Renal cortex interstitium (tissue), 15 donors: ENCODE measurements at places on chromosomes 3 and 15. TPM values are rescaled to one million over a fixed set of nuclear protein-coding genes. Genes with fewer than 3 reads are reported as not detected.

GRCh38 chr3:154864947-154865346 is 215.2 kb upstream of the MME start:
- no peak for DNase-seq

GRCh38 chr15:96312641-96313335 is 17.7 kb upstream of the NR2F2 start:
- no peak for DNase-seq

GABRA5 gene
- 0.30 TPM for polyA plus RNA-seq

- no peak for DNase-seq
Measured at GRCh38 chr3:156687023-156687422, 12.6 kb downstream of the TIPARP start.

DNA sequence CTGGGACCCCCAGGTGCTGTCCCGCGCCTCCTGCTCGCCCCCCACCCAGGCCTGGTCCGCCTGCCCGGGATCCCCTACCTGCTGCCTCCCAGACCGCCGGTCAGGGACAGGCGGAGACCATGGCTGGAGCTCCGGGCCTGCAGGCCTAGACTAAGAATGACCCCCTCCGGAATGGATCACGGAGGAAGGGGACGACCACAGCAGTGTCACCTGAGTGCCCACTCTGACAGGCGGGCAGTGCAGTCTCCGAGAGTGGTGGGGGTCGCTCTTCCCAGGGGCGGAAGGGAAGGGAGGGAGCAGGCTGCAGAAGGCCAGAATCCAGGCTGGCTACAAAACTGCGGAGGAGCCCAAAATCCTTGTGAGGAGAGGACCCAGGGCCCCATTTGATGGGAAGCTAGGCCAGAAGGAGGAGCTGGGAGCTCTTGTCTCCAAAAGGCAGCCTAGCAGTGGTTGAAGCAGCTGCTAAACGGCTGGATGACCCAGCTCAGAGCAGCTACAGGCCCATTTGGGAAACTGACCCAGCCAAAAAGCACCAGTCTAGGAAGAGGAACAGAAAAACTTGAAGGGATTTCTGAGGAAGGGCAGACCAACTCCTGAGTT is 908 bp upstream of the RAB43 start:
- no peak for DNase-seq

- no peak for DNase-seq
Measured at GRCh38 chr15:69816522-69816921, 281.2 kb downstream of the TLE3 start.

DNA sequence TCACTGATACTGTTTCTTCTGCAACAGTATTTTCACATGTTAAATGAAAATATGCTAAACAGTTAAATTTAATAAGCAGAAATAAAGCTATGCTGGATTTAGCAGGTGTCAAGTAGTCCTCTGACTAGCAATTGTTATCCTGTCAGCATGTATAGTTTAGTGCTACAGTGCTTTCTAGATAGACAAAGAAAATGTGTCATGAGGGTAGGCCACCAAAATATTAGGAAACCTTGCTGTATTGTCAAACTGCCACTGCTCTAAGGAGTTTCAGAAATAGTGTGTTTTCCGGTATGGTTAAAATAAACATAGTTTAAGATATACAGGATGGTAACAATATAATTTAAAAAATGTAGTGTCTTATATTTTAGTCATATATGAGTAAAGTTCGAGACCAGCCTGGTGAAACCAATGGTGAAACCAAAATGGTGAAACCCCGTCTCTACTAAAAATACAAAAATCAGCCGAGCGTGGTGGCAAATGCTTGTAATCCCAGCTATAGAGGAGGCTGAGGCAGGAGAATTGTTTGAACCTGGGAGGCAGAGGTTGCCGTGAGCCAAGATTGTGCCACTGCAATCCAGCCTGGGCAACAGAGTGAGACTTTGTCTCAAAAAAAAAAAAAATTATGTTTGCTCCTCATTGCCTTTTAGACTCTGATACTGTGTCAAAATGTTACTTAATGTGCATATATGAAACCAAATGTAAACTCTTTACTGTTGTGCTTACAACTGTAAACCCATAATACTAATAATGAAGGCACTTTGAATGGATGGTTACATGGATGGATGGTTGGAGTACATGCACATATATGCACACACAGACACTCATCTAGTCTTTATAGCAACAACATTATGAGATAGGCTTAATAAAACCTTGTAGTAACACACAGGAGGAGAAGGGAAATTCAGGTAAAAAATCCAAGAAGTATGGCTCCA is 204.8 kb downstream of the RSRC1 start:
- DNase-seq, result no peak

- DNase-seq, result no peak
Measured at GRCh38 chr15:100255644-100256043, 86.1 kb downstream of the ADAMTS17 start.

KBTBD8 gene
- 0.92 TPM for polyA plus RNA-seq

HYAL1 gene
- polyA plus RNA-seq, result 7.2 TPM

- DNase-seq, result peak; percentile 80
Measured at GRCh38 chr3:187017511-187018230, 87.3 kb downstream of the ST6GAL1 start.

SH3GL3 gene
- polyA plus RNA-seq, result 11.0 TPM

TTLL13 gene
- polyA plus RNA-seq, result not detected

NMNAT3 gene
- 9.0 TPM for polyA plus RNA-seq

CLDN11 gene
- polyA plus RNA-seq, result 198 TPM

- DNase-seq, result no peak
Measured at GRCh38 chr15:65087873-65088642, 11.5 kb downstream of the KBTBD13 start.

DNA sequence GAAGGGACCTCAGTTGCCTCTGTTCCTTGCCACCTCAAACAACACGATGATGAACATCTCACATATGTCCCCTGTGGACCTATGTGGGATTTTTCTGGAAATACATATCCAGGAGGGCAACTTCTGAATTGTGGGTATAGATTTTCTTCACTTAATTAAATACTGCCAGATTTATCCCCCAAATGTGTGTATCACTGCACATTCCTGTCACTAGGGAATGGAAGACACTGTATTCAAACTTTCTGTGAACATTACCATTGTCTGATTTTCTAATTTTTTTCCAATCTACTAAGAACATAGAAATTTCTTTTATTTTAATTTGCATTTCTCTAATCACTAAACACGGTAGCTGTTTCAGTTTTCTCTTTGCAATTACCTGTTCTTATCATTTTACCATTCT is 102.0 kb upstream of the MRPS22 start:
- no peak for DNase-seq

GATA2 gene
- polyA plus RNA-seq, result 38.3 TPM

- DNase-seq, result no peak
Measured at GRCh38 chr3:122021037-122021436, 1.0 kb downstream of the ILDR1 start.

GRCh38 chr3:71850654-71851053 is 65.7 kb upstream of the PROK2 start:
- DNase-seq, result no peak
